ENCODE measurements at places on chromosomes 16 and 17.

DNA sequence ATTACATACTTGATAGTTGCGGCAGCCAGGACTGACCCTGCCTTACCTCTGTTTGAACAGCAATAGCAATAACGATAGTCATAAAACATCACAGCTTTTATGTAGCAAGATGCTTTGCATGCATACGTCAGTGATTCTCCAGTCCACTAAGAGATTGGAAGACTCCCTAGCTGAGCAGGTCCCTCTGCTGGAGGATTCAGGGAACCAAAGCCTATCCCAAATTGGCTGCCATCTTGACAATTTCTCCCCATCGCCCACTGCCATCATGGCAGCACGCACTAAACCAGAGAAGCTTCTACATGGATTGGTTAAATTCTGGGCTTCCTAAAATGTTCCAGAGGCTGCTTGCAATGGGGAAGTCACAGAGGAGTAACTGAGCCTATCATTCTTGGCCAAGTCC, 360.6 kb upstream of the XYLT1 start:
- no peak for DNase-seq

- no peak for DNase-seq
Observed at GRCh38 chr17:2107506-2107905, 52.6 kb downstream of the HIC1 start.

GRCh38 chr17:27417596-27418365, 38.5 kb upstream of the KSR1 start:
- DNase-seq: no peak

GRCh38 chr17:19337712-19338023, 24.9 kb downstream of the B9D1 start:
- no peak for DNase-seq

- DNase-seq: peak; percentile 38
Observed at GRCh38 chr17:15651583-15652110, 32.1 kb upstream of the FBXW10B start.

GRCh38 chr16:9846362-9847099, 335.7 kb downstream of the GRIN2A start:
- no peak for DNase-seq

GRCh38 chr17:81346090-81346907, 49.0 kb upstream of the BAHCC1 start:
- DNase-seq: peak; percentile 65

- peak; percentile 96 for DNase-seq
Observed at GRCh38 chr16:15576960-15577958, 65.7 kb downstream of the MARF1 start.

DNA sequence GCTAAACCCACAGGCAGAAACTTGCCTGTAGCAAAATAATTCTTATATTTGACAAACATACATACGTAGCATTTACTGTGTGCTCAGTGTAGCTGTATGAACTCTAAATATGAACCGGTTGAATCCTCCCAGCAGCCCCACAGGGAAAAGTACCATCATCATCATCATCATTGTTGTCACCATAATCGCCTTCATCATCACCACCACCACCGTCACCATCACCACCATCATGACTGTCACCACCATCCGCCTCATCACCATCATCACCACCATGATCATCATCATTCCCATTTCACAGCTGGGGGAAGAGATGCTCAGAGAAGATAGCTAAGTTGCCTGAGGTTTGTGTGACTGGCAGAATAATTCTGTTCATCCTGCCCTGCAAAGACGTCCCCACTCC, 81.7 kb downstream of the IRF8 start:
- DNase-seq: no peak

GRCh38 chr17:78001182-78001581, 42.7 kb downstream of the TNRC6C start:
- DNase-seq: no peak

- no peak for DNase-seq
Observed at GRCh38 chr16:62652441-62653120, 616.3 kb upstream of the CDH8 start.

DNA sequence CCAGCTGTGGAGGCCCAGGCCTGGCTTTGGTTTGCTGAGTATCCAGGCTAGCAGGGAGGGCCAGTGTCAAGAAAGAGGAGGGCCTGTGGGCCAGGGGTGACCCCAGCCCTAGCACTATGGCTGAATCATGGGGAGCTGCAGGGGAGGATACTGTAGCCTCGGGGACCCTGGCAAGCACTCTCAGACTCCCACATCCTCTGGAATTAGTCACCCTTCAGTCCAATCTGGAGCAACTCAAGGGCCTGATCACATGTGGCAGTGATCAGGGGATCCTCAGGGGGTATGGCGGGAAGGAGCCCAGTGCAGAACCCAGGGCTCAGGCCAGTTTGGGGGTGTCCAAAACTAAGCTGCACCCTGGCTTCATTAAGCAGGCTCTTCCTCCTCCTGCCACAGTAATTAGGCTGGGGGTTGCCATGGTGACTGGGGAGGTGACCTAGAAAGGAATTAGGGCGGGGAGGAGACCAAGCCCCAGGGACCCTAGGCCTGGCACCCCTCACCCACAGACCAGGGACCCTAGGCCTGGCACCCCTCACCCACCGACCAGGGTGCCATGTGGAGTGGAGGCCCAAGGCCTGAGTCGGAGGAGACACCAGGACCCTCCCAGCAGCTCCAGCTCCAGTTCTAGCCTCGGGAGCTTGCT, 5.8 kb downstream of the NLGN2 start:
- DNase-seq: no peak

GRCh38 chr16:84369938-84370627, 1.7 kb downstream of the ATP2C2 start:
- peak; percentile 29 for DNase-seq

- no peak for DNase-seq
Observed at GRCh38 chr17:22454070-22454999, 762.0 kb downstream of the KCNJ18 start.

DNA sequence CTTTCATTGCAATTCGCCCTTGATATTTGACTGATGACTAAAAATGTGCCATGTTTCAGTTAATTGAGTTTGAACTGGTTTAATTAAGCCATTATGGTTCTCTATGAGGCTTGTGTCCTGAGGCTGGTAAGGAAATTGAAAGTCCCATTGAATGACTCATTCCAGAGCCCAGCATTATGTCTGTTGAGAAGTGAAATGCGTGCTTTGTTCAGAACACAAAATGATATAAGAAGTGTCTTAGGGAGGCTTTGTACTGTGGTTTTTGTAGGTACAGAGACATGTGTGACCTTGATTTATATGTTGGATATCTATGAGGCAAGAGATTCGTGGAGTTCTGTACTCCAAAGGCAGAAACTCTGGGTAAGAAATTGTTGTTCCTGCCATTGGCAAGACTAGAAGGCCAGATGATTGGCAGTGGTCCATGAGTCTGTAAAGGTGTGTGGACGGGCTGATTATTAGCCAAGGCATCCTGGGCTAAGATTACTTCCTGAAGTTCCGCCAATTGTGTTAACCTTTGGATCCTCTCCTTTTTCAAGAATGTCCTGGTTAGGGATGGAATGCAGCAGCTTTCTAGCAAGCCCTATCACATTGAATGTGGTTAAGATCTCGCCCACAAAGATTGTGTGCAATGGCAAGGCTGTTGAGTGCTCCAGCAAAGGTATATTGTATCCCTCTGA, 103.7 kb downstream of the NPIPB5 start:
- no peak for DNase-seq
